ENCODE measurements at places on chromosomes 4 and X.

DNA sequence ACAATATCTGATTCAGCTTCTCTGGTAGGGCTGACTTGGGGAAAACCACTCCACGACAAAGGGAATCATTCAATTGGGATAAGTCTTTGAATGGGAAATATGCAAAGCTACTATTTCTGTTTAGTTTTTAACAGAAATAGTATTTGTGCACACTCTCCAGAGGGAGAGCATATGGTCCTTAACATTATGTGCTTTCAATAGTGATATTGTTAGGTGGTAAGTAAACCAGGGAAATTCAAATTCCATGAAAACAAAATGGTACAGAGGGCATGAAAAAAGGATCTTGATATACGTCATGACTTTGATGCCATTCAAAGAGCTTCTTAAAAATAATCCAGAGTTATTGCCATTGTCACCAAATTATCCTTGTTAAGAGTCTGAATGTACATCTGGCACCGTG lies 47.1 kb upstream of the CITED1 start:
- no peak for DNase-seq

DNA sequence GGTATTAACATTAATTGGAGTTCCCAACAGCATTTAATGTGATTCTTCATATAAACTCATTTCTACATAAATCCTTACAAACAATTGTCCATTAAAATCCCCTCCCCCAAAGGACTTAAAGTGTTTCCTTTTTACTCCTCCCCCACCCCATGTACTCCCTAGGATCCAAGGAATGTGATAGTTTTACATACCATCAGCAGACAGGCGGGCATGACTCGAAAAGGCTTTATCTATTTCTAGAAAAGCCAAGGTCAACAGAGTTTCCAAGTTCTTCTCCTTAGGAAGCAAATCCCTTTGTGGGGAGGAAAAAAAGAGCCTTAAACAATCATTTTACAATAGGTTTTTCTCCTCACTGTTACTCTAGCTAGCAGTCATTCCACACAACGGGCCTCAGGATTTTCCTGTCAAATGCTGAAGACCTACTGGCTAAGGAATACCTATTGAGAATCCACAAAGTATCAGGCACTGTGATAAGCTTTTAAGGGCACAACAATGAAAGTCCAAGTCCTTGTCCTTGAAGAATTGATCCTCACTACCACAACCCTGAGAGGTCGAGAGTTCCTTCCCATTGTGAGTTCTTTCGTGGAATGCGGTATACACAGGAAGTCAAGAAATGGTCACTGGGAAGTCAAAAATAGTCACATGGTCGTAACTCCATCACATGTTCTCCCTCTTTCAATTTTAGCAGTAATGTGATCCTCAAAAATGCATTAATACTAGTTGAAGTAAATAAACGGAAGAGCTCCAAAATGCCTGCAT lies 7.2 kb downstream of the PPM1K start:
- DNase-seq = no peak

DNA sequence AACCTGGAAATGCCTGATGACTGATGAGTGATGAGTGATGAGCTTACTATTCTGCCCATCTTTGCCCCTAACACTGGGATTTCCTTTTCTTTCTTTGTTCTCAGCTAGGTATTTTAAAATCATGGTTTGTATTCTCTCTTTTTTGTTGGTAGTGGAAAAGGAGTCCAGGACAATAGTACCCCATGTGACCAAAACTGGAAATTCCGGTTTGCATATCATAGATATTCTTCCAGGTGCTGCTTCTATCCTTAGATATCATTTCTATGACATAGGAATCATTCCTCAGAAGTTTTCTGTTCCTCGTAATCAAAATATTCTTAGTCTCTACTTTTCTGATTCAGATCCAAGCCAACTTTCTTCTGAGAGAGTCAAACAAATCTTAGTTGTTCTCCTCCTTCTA lies 320.5 kb upstream of the TET2 start:
- DNase-seq = no peak

DNA sequence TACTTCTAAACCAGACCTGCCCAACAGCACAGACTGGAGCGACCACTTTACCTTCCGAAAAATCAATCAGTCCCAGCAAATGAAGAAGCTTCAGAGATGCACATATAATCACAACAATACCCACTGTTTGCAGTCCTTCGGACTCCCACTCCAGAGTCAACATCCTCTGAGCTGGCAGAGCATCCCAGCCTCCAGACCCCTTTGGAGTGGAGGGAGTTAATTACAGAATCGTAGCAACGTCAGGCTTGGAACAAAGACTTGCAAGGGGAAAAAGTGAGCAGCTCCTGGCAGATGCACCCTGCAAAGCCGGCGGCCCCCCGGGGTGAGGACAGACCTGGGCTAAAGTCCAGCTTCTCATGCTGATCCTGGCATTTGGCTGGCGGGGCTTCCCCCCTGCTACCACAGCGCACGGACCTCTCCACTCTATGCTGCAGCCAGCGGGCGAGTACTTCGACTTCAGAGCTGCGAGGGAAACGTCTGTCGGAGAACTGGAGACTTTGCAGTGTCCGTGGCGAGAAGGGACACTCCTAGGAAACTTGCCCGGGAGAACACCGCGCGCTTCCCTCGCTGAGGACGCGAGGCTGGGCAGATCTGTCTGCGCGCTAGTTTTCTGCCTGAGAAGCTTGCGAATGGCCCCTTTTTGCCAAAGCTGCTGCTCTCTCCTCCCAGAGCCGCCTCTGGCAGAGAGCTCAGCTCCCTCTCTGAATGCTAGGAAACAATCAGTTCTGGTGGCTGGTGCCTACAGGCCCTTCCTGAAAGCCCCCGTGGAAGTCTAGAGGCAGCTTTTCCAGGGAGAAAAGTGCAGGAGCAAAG lies 283.7 kb downstream of the PACRGL start:
- no peak for DNase-seq

DNA sequence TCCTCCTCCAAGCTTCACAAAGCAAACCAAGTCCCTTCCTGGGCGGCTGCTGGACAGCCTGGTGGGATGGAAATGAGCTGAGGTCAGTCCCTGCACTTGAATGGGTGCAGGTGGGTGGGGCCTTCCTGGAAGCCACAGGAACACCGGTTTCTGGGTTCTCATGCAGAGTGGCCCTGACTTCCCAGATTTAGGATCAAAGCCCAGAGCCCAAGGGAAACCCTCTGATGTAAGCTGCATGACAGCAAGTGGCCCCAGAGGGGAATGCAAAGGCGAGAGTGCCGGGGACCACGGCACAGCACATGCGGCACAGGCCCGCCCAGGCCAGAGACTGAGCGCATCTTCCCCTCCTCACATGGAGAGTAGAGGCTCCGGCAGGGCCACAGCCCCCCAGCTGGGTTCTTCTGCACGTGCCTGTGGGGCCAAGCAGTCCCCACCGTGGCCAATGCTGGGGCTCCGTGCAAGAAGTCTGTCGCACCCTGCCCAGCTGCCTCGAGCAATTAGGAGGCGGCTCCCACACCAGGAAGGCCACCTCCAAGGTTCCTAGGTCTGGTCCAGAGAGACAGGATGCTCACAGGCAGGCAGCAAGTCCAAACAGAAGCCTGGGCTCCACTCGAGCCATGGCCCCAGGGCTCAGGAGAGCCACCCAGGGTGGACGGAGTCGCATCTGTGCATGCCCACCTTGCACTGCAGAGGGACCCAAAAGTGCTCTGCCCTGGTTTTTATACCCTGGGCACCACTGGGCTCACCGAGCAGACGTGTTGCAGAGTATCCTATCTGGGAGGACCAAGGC lies 83.0 kb downstream of the HTRA3 start:
- no peak for DNase-seq

DNA sequence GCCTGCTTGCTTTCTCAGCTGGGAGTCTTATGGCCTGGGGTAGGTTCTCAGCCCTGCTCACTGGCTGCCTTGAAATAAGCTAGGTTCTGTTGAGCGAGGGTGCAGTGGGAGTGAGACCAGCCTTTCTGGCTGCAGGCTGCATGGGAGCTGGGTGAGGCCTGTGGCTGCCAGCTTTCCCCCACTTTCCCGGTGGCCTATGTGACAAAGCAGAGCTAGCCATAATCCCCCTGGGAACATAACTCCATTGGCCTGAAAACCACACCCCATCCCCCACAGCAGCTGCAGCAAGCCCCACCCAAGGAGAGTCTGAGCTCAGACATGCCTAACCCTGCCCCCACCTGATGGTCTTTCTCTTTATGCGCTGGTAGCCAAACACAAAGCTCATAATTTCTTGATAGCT lies 118.9 kb downstream of the KLHL4 start:
- DNase-seq = no peak

GRCh38 chrX:38382663-38383062 lies 30.3 kb downstream of the OTC start:
- DNase-seq = no peak

- no peak for DNase-seq
These were observed 185.9 kb downstream of the CFAP299 start for GRCh38 chr4:80521438-80521837.

DNA sequence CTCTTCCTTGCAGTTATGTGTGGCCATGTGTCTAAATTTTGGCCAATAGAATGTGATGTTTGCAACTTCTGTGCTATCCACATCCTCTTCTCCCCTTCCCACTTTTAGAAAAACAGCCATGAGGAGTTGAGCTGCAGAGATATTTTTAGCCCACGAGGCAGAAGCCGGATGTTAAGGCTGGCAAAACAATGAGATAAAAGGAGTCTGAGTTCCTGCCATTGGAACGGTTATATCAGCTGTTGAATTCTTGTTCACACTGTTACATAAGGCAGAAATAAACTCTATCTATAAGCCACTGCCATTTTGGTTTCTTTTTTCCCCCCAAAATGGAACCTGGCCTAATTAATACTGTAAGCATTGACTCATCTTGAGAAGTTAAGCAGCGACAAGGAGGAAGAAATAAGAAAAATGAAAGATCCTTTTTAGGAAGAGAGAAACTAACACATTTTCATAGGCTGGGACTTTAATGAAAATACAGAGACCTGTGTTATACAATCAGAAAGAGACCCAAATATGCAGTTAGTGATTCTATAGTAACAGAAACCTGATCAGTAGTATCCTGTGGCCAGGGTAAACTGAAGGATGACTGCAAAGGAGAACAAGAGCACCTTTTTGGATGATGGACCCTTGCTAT lies 200.5 kb downstream of the INPP4B start:
- DNase-seq = no peak

DNA sequence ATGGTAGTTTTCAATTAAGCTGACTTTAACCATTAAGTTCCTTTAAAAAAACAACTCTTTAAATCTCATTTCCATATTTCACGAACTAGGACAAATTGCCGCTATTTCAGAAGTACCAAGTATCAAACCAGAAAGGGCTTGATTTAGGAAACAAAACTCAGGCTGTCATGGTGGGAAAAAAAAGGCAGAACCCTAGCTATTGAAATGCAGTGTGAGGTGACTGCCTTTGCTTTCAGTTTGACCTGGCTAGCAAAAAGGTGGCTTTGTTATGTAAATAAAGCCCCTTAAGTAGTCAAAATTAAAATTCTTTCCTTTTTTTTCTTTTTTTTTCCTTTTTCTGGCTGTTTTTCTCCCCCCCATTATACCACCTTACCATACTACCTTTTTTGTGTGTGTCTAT lies 40.6 kb upstream of the CYP2U1 start:
- no peak for DNase-seq

- DNase-seq = no peak
These were observed 17.9 kb downstream of the STK26 start for GRCh38 chrX:132041015-132041414.

- DNase-seq = no peak
These were observed 95.5 kb upstream of the MSX1 start for GRCh38 chr4:4763822-4764557.

GRCh38 chr4:6306299-6306698 lies 36.6 kb downstream of the WFS1 start:
- DNase-seq = no peak

GRCh38 chrX:122941806-122942205 lies 242.3 kb upstream of the GRIA3 start:
- no peak for DNase-seq

GRCh38 chr4:38717604-38718003 lies 53.6 kb downstream of the KLF3 start:
- no peak for DNase-seq

DNA sequence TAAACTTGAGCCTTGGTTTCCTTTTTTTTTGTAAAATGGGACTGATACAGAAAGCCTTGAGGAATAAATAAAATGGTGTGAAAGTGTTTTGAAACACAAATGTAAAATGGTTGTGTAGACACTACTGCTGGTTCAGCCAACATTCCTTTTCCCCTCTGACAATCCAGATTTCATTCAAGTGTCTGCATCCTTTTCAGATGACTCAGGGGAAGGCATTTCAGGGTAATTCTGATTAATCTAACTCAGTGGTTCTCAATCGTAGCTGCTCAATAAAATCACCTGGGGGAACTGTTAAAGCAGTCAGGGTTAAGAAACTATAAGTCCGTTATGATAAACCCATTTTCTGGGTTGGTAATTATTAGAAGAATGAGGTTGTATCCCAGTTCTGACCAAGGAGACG lies 4.6 kb downstream of the ARHGAP10 start:
- no peak for DNase-seq

GRCh38 chrX:121050781-121051180 lies 3.4 kb downstream of the GLUD2 start:
- no peak for DNase-seq

DNA sequence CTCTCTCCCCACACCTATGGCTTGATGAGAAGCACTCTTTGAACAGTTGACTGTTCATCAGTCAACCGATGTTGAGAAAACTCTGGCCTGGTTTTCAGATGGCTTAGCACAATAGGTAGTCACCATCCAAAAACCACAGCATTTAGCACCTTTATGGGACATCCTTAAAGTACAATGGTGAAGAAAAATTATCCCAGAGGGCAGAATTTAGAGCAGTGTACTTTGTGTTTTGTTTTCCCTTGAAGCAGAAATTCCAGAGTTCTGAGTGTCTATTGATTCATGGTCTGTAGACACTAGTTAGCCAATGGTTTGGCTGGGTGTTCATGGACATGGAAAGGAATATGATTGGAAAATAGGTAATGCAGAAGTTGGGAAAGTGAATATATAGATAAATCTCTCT lies 487.0 kb downstream of the PDHA2 start:
- no peak for DNase-seq

DNA sequence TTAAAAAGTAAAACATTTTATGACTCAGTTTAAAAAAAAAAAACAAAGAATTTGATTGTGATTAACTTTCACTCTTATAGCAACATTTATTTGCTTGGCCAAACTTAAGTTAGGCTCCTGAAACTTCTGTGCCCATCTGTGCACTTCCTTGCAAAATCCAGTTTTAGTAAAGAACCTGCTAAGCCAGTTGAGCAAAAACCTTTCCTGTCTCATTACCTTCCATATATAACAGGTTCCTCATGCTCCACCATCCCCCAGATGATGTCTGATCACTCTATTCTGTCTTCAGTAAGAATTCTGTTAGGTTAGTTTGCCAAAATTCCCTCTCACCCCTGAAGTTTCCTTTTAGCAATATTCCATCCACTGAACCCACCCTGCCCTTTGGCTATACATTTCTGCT lies 1200.5 kb downstream of the C4orf33 start:
- DNase-seq = no peak

GRCh38 chr4:101806914-101807313 lies 16.4 kb downstream of the BANK1 start:
- DNase-seq = no peak

DNA sequence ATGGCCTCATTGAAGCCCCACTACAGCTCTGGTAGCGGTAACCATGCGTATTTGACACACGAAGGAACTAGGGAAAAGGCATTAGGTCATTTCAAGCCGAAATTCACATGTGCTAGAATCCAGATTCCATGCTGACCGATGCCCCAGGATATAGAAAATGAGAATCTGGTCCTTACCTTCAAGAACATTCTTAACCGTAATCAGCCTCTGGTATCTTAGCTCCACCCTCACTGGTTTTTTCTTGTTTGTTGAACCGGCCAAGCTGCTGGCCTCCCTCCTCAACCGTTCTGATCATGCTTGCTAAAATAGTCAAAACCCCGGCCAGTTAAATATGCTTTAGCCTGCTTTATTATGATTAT lies 876 bp downstream of the HPRT1 start:
- no peak for DNase-seq
